T-helper 9 cell (primary cell): ENCODE measurements at places on chromosomes 1 and 21.

DNA sequence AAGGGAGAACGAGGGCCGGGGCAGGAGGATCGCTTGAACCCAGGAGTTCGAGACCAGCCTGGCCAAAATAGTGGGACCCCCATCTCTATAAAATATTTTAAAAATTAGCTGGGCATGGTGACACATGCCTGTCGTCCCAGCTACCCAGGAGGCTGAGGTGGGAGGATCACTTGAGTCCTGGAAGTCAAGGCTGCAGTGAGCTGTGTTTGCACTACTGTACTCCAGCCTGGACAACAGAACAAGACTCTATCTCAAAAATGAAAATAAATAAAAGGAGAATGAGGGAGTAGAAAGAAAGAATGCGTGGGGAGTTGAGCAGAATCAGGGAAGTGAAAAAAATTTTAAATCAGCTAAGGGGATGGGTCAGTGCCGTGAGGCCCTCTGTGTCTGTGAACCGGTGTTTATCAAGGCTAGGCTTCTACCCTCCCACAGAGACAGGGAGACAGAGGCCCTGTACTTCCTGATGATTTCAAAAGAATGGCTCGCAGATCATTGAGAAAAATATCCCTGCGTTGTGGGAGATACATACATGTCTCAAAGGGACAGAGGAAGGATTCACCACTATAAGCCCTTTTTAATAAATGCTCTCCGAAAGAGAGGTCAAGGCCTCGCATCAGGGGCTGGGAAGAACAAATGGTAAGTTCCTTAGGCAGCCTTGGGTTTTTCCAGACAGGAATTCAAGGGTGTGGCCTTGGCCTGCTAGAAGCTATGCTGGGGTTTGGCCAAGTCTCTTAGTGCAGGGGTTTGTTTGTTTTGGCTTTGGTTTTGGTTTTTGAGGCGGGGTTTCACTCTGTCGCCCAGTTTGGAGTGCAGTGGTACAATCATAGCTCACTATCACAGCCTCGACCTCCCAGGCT, 20.7 kb downstream of the IL10RB start:
- DNase-seq = no peak

GRCh38 chr1:172976222-172977041, 74.3 kb downstream of the TNFSF18 start:
- no peak for DNase-seq

DNA sequence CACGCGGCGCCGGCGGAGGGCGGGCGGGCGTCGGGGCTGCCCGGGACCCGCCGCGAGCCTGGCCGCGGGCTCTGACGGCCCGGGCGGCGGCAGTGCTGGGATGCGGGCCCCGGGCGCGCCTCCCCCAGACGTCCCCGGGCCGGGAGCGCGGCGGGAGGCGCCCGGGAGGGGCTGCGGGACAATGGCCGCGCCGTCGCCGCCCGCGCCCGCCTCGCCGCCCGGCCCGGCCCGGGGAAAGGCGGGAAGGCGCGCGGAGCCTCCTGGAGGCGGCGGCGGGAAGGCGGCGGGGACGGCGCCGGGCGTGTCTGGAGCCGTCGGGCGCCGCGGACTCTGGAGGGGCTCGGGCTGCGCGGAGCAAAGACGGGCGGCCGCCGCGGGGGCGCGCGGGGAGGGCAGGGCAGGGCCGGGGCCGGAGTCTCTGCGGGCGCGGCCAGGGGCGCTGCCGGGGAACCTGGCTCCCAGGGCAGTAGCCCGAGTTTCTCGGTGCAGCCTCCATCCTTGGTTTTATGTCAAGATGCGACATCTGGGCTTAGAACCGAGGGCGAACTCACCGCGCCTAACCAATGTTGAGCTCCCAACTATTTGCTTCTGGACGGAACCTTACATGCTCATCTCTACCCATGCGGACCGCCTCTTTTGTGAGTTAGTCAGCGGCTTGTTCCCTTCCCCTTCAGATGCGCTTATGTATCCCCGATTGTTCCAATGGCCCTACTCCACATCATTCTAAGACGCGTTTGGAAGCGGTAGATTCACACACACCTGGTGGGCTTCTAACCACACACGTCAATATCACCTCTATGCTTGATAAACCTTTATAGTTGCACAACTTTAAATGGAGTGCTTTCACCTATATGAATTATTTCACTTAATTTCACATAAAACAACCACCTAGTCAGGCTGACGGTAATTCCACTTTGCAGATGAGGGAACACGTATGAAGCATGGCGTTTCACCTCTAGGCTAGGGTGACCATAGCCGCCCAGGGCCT, 651 bp downstream of the ZBTB8A start:
- no peak for DNase-seq

DNA sequence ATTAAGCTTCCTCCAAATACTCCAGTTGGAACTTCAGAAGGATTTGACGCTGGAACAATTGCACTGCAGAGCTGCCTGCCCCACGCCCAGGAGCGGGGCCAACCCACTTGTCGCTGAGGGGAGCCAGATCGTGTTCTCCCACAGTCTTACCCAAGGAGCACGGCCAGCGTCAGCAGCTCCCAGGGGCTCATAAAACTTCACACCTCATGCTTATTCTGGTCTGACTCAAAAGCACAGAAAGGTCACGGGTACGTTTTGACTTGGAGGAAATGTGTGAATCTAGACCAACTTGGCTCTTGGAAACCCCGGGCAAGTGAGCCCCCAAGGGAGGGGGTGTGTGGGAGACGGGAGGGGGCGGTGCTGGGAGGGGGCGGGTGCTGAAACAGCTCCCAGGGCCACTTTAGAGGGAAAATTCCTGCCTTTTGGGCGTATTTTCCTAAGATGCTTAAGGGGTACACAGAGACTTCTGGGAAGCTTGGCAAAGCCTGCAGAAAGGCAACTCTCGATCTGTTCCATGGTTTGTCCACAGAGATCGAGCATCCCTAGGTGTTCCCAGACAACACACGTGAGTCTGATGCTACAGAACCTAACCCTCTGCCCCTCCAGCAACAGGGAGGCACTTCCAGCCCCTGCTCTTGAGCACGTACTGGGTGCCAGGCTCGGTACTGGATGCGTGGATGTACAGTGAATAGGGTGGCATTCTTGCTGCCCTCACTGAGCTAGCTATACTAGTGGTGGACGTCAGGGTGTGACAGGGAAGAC, 98.9 kb downstream of the DHRS3 start:
- DNase-seq = no peak

DNA sequence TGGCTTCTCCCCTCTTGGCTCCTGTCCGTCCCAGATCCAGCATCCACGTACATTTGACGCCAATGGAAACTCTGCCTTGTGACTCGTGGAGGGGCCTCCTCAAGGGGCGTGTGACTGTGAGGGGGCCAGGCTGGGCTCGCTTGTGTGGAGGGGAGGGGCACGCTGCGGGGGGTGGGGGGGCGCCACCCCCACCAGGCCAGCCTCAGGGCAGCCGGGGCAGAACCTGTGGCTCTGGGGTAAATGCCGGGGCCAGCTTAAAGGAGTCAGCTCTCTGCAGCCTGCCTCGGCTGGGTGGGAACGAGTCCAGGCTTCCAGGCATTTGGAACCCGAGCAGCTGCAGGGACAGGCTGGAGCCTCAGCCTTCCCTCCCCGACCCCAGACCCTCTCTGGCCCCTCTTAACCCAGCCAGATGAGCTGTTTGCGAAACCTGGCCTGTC, 94.1 kb downstream of the SIK1 start:
- no peak for DNase-seq

DNA sequence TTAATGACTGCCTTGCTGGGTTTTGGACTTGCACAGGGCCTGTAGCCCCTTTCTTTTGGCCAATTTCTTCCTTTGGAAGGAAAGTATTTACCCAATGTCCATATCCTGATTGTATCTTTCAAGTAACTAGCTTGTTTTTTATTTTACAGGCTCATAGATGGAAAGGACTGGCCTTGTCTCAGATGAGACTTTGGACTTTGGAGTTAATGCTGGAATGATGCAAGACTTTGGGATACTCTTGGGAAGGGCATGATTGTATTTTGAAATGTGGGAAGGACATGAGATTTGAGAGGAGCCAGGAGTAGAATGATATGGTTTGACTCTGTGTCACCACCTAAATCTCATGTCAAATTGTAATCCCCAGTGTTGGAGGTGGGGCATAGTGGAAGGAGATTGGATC, 140.1 kb downstream of the C1orf94 start:
- no peak for DNase-seq

GRCh38 chr1:204072931-204073836, at the start of gene SOX13:
Gene SOX13 (plus strand): TSS chr1:204073115. CDS start chr1:204112916, 39,801 bp downstream.
- DNase-seq = no peak

- DNase-seq = no peak
Measured at GRCh38 chr1:46001081-46001785, 131.2 kb downstream of the PIK3R3 start.

DNA sequence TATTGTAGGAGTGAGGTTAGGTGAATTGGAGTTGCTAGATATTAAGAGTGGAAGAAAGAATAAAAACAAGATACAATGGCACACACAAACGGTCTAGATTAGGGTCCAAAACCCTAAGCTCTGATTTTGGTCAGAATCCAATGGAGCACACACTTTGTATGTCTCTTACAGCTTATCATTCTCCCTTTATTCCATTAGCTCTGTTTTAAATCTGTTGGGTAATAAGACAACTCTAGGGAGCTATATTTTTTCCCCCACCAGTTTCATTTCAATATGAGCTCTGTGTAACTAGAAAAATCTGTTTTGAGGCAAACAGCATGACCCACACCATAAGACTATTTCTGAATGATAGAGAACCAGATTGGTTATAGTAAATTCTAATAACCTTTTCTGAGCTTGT, 465.6 kb downstream of the ADGRL2 start:
- no peak for DNase-seq

GRCh38 chr1:33635336-33636012, 163.0 kb downstream of the ZSCAN20 start:
- DNase-seq = no peak

DNA sequence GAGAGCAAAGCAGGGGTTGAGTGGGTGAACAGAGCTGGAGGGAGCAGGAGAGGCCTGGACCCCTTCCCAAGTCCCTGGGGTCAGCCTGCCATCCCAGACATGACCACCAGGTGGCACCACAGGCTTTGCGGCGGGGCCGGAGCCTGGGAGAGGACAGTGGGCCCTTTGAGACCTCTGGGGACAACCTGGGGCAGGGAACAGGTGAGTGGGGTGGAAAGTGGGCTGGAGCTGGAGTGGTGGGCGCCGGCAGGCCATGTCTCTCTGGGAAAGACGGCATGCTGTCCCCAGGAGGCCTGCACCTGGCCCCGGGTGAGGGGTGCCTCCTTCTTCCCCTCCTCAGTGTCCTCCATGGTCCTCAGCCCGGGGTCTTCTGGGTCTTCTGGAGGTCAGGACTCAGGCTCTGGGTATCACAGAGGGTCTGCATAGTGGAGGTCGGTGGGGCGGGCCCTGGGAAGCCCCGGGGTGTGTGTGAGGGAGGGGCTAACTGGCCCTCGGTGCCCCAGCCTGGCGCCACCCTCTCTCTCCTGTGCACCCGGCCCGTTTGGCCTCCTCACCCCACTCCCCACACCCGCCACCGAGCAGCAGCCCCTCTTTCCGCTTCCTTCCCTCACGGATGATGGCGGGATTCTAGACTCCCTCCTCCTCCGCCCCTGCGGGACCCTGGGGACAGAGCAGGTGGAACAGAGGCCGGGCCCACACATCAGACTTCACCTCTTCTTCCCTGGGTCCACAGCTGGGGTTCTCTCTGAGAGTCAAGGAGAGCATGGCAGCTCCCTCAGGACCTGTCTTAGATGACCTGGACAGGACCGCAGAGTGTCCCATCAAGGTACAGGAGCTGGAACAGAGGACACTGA, 28.5 kb upstream of the PKP1 start:
- peak; percentile 62 for DNase-seq

DNA sequence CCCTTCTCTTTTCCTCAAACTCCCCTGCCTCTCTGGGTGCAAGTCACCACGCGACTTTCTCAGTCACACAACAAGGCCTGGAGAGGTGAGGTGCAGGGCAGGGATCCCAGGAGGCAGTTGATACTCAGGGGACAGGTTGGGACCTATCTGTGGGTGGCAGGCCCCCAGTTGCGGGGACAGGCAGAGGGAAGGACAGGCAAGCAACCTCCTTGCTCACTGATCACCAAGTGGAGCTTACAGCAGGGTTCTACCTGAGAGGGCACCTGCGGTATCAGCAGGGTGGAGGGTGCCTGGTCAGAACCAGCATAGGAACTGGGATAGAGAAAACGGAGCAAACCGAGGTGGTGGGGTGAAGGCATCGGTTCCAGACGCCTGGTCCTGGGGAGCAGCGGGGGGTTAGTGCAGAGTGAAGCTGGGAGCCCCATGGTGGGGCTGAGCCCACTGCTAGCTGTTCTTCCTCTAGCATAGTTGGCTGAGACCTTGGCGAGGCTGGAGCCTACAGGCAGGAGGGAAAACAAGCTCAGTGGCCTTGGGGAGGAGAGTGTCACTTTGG, 24.4 kb upstream of the TENT5C start:
- no peak for DNase-seq

GRCh38 chr1:92184632-92185031, 33.1 kb upstream of the C1orf146 start:
- DNase-seq = no peak
